ENCODE measurements at places on chromosomes 2 and 18.

- no peak for DNase-seq
Measured at GRCh38 chr2:127041259-127041970, 65.5 kb downstream of the BIN1 start.

GRCh38 chr2:25437881-25438662 is 96.3 kb upstream of the DNMT3A start:
- no peak for DNase-seq

- no peak for DNase-seq
Measured at GRCh38 chr2:235041918-235042575, 90.2 kb downstream of the SH3BP4 start.

DNA sequence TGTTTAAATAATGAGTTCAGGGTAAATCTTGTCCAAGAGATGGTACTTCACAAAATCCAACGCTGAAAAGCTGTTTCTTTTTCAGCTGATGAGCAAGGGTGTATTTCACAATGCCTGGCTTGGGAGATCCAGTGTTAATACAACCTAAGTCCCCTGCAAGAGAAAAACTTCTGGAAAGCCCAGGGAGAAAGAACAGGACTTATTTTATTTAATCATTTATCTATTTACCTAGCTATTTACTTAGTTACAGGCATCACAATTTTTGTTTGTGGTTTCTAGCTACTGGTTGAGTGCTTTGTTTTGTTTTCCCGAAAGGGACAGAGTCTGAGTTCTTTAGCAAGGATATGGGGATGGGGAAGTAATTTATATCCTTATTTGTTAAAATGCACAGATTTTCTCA is 598.2 kb upstream of the SYT4 start:
- DNase-seq = no peak
